A673 (cell line): ENCODE measurements at places on chromosomes 4 and X. TPM values are rescaled to one million over a fixed set of nuclear protein-coding genes. Genes with fewer than 3 reads are reported as not detected.

GRCh38 chr4:165293927-165294649 lies 33.4 kb upstream of the MSMO1 start:
- no peak overlapping the region for H3K27ac ChIP-seq
- peaks cover 1% of the 10 kb centered on the region for H3K4me1 ChIP-seq
- H3K27me3 ChIP-seq = no peaks in the 10 kb centered on the region
- DNase-seq = no peak
- H3K4me3 ChIP-seq = no peak overlapping the region

DNA sequence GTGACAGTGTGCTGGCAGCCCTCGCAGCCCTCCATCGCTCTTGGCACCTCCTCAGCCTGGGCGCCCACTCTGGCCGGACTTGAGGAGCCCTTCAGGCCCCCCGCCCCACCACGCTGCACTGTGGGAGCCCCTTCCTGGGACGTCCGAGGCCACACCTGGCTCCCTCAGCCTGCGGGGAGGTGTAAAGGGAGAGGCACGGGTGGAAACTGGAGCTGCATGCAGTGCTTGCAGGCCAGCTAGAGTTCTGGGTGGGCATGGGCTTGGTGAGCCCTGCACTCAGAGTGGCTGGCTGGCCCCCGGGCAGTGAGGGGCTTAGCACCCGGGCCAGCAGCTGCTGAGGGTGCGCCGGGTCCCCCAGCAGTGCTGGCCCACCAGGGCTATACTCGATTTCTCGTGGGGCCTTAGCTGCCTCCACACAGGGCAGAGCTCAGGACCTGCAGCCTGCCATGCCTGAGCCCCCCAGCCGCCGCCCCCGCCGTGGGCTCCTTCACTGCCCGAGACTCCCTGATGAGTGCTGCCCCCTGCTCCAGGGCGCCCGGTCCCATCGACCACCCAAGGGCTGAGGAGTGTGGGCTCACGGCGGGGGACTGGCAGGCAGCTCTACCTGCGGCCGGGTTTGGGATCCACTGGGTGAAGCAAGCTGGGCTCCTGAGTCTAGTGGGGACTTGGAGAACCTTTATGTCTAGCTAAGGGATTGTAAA lies 1672.7 kb upstream of the PCDH7 start:
- H3K36me3 ChIP-seq = no peaks in the 10 kb centered on the region
- no peak overlapping the region for H3K27ac ChIP-seq

DNA sequence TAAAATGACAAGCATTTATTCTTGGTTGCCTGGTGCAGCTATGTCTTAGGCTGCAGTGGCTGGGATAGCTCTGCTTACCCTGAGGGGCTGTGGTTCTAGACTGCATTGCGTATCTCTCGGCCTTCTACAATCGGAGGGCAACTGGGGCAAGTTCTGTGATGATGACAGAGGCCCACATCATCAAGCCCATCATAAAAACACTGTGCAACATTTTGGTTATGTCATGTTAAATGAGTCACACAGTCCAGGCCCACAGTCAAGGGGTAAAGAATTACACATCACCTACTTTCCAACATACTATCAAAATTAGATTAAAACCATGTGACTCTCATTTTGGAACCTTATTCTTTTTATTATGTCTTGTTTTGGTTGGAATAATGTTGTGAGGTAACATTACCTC lies 120.2 kb upstream of the GUCY1A1 start:
- no peak overlapping the region for H3K27ac ChIP-seq
- no peaks in the 10 kb centered on the region for H3K4me1 ChIP-seq
- no peaks in the 10 kb centered on the region for H3K27me3 ChIP-seq
- H3K36me3 ChIP-seq = no peaks in the 10 kb centered on the region

GRCh38 chr4:40536032-40536431 lies 93.6 kb downstream of the RBM47 start:
- H3K27ac ChIP-seq = no peak overlapping the region
- H3K4me3 ChIP-seq = no peak overlapping the region

DNA sequence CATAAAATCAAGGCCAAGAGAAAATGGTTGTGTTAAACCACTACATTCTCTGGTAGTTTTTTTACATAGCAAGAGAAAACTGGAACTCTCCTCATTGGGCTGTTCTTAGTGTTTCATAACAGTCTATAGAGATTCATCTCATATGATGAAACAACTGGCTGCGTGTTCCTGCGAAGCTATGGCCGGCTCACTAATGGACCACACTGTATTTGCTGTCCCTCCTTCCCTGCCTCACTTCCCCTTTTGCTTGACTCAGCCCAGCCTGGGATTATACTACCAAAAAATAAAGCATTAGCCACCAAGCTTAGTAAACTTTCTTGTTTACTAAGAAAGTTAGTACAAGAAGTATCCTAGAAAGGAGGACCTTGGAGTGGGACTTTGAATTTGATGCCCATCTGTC lies 31.6 kb upstream of the LSM6 start:
- peaks cover 3% of the 10 kb centered on the region for H3K27me3 ChIP-seq
- no peak overlapping the region for H3K4me3 ChIP-seq
- H3K27ac ChIP-seq = no peak overlapping the region
- H3K4me1 ChIP-seq = no peaks in the 10 kb centered on the region
- DNase-seq = no peak

- DNase-seq = no peak
- no peaks in the 10 kb centered on the region for H3K27me3 ChIP-seq
- no peaks in the 10 kb centered on the region for H3K4me1 ChIP-seq
- H3K27ac ChIP-seq = no peak overlapping the region
- no peak overlapping the region for H3K4me3 ChIP-seq
Observed at GRCh38 chr4:142687547-142688275, 158.4 kb downstream of the INPP4B start.

DNA sequence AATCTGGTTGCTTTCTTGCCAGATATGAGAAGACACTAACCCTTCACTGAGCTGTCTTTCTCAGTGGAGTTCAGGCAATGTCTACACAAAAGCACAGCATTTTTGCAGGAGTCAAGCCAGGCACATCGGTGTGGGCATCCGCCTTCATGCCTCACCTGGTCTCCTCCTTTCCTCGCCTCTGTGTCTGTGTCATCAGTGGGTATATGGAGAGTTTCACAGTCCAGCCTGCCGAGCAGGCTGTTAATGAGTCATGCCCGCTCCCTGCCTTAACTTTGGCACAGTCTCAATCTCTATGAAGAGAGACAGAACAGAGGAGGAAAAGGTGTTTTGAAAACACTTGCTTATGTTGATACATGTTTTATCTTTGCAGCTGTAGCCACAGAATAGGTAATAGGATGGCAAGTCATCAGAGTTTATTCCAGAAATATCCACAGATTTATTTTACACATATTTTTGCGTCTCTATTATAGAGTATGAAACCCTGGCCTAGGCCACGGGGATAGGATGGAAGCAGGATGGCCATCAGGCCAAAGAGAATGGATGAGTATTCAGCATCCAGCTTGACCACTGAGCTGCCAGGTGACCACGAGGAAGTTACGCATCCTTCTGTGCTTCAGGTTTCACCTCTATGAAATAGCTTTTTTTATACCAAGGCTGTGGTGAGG lies 32.8 kb upstream of the MAML3 start:
- H3K27ac ChIP-seq = no peak overlapping the region
- no peaks in the 10 kb centered on the region for H3K36me3 ChIP-seq
- no peaks in the 10 kb centered on the region for H3K27me3 ChIP-seq
- H3K4me1 ChIP-seq = peaks cover 18% of the 10 kb centered on the region

GRCh38 chr4:88858752-88859151 lies 161.1 kb upstream of the NAP1L5 start:
- DNase-seq = no peak
- no peaks in the 10 kb centered on the region for H3K36me3 ChIP-seq
- no peak overlapping the region for H3K27ac ChIP-seq
- H3K27me3 ChIP-seq = no peaks in the 10 kb centered on the region
- H3K4me3 ChIP-seq = no peak overlapping the region
- H3K4me1 ChIP-seq = peaks cover 9% of the 10 kb centered on the region

RAB40AL gene
- total RNA-seq = 0.97 and 1.1 TPM in 2 replicates

SSX1 gene
- total RNA-seq = not detected in 2 replicates

RPS6KA6 gene
- total RNA-seq = not detected in 2 replicates

RTL5 gene
- 8.4 and 11.5 TPM in 2 replicates for total RNA-seq
